ENCODE measurements at places on chromosomes 1 and 21.

DNA sequence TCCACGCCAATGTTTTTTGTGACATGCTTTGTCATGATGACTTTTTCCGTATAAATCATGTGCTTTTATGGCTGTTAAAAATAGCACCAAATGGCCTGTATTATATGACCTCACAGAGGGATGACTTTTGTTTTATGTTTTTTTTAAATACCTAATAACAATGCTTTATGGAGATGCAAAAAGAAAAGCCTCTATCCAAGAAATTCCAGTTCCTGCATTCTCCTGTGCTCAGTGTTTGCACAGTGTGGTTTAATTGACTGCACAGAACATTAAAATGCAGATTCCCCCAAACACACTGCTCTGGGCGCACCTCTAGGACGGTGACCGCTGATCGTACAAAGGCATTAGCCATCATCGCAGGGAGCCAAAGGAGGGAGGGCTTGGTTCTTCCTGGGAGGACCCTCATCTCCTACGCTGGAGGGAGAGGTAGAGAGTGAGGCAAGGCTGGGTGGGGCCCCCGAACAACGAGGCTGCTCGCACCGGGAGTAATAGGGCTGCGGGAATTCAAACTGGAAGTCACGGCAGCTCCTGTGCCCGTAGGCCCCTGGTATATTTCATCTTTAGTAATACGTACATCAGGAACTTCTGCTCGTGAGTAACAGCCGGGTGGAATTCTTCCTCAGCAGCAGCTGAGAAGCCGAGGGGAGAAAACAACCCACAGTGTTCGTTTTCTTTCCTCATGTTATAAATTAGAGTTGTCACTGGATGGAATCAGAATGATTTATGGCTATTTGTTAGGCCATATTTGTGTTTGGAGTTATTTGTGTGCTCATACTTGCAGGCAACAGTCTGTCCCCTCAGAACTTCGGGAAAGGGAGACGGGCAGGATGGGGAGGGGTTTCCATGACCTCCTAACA, 465.6 kb downstream of the CAMTA1 start:
- DNase-seq, result no peak

- no peak for DNase-seq
These were observed 8.3 kb upstream of the CSRP1 start for GRCh38 chr1:201515062-201515750.

- no peak for DNase-seq
These were observed 82.3 kb downstream of the ADSS2 start for GRCh38 chr1:244369256-244370057.

DNA sequence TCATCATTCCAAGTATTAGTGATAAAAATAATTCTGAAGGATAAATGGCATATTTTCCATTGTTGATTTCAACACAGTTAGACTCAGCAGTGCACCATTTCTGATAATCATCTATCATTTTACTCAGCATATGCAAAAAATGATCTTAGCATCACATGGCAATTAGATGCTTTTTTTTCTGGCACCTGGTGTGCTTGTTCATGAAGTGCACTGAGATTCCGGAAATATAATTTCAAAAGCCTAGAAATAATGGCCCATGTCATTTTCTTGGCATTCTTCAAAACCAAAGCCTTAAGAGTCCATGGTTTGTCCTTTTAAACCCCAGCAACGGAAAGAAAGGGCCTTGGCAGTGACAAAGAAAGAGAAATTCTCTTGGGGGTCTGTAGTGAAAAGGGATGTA, 278.8 kb downstream of the KIF26B start:
- DNase-seq, result no peak

GRCh38 chr1:154179946-154180687, 11.8 kb downstream of the TPM3 start:
- DNase-seq, result no peak

DNA sequence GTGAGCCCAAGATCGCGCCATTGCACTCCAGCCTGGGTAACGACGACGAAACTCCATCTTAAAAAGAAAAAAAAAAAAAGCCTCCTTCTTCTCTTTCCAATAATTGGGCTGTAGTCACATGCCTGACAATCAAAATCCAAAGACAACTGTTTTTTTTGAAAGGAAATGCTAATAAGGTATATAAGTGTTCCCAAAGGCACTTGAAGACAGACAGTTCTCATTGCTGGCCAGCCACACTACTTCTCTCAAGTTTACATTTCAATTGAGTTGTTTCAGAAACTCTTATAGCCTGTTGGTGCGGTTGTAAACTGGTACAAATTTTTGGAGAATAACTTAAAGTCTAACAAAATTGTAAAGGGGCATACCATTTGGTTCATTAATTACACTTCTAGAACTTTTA, 23.3 kb downstream of the GATAD2B start:
- no peak for DNase-seq

DNA sequence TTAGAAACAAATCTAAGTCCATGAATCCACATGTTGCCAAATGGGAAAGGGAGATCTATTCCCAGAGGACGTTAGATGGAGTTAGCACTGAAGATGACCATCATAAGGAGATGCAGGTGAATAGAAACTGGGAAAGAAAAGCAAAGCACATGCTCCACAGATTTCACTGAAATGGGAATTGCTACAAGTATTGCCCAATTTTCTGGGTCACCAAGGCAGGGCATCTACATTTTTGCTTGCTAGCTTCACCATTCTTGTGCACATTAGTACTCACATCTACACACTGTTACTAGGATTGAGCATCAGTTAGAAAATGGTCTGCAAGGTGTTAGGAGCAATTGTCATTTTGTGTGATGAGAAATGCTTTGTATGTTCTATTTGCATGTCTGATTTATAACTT, 99.1 kb downstream of the JAK1 start:
- DNase-seq, result no peak

- DNase-seq, result no peak
These were observed 38.3 kb downstream of the SKI start for GRCh38 chr1:2266301-2266975.

- no peak for DNase-seq
These were observed 57.1 kb downstream of the DDAH1 start for GRCh38 chr1:85407746-85408377.

DNA sequence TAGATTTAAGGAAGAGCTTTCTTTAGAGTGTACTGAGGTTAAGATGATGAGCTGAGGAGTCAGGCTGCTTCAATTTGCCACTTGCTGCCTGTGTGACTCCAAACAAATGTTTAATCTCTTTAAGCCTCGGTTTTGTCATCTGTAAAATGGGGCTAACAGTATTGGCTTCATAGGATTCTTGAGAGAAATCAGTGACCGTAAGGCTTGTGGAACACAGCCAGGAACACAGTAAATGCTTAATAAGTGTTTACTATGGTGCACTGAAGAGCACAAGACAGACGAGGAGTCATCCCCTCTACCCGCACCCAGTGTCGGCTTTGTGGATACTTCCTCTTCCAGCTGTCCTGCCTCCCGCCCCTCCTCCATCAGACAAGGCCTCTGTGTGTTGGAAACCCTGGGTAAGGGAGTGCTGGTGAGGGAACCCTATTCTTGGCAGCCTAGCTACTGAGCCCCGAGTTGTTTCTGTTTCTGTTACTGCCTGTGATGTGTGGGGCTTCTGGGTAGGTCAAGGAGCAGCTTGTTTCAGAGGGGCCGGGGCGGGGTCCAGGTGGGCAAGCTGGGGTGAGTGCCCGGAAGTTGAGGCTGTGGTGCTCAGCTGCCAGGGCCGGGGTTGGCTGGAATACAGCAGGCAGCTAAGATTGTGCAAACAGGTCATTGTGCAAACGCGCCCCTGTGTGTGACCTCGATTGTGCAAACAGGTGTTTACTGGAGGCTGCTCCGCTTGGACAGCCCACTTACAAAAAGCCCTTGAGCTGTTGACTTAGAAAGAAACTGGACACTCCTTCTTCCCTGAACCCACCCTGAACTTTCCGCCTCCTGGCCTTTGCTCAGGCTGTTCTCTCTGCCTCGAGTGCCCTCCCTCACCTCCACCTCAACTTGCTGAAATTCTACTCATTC, 4.0 kb upstream of the CSF3R start:
- no peak for DNase-seq

DNA sequence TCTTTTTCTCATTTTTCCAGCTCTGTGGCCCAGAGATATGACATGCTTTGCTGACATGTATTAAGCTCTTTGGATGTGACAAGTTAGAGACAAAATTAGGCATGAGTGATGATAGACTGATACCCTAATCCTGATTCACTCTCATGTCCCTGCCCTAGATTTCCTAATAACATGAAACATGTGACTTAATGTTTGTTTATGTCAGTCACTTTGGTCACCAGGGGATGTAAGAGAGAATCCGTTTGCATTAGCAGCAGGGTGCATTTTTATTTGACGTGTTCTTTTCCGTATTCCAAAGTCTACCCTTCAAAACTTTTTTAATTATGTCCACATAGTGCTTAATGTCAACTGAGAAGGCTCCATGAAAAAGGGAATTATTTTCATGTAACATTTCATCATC, 192.4 kb downstream of the HMCN1 start:
- DNase-seq, result no peak

GRCh38 chr1:177597393-177597792, 372.5 kb downstream of the SEC16B start:
- no peak for DNase-seq

DNA sequence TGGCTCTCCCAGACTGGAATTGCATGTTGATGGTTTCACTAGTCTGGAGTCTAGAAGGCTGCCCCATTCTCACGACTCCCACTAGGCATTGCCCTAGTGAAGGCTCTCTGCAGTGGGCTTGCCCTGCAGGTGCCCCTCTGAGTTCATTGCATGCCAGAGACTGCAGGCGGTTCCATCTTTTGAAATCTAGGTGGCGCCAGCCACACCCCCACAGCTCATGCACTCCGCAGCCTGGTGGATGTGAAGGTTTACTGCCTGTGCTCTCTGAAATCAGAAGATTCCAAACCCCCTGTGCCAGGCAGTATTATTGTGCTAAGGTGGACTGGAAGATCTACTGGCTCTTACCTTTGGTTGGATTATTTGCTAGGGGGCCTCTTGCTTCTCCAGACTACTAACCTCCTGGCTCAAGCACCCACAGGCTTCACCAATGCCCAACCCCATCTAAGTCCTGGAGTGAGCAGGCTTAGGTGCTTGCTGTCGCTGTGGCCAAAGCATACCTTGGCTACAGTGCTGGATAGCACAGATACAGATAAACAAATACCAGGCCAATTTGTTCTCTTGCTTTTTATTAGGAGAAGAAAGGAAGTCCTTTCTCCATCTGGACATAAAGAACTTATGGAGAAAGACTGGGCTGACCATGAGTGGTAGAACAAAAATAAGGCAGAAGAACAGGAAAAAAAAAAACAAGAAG, 83.5 kb upstream of the SIM2 start:
- no peak for DNase-seq

DNA sequence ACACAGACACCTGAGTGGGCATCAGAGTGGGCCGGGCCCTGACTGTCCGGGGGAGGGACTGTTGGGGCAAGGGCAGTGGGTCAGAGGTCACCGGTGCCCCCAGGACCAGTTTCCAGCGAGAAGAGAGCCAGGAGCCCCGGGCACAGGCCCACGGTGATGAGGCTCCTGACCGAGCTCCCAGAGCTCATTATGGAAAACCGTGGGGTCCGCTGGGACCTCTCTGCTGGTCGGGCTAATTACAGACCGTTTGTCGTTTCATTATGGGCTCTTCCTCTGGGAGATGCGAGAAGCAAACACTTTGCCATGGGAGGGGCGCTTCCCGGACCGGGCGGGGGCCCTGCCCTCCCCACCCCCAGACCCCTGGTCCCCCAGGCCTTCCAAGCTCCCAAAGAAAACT, 12.0 kb upstream of the TTLL10 start:
- no peak for DNase-seq

DNA sequence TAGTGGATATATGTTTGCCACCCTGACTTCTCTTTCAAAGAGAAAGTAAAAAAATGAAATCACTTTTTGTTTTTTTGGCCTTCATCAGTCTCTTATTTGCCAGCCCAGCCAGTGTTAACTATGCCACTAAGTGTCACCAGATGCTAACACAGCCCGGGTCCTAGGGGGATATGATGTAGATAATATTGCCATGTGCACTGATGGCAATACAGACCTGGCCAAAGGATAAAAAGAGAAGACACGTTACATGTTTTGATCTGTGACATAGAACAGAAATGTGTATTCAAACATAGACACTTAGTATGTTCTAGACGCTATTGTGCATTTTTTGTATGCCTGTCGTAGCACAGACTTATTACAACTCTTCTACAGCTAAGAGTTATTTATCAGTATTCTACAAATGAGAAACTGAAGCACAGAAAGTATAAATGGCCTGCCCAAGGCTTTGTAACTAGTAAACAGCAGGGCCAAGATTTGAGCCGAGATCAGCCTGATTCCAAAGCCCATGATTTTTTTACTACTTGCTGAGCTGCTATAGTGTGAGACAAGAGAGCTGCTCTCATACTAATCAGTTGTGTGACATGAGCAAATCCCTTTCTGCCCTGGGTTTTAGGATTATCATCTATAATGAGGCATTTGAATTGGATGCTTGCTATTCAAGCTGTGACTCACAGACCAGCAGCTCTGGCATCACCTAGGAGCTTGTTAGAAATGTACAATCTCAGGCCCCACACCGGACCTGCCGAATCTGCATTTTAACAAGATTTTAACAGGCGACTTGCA, 6.3 kb downstream of the LRRC53 start:
- DNase-seq, result no peak

DNA sequence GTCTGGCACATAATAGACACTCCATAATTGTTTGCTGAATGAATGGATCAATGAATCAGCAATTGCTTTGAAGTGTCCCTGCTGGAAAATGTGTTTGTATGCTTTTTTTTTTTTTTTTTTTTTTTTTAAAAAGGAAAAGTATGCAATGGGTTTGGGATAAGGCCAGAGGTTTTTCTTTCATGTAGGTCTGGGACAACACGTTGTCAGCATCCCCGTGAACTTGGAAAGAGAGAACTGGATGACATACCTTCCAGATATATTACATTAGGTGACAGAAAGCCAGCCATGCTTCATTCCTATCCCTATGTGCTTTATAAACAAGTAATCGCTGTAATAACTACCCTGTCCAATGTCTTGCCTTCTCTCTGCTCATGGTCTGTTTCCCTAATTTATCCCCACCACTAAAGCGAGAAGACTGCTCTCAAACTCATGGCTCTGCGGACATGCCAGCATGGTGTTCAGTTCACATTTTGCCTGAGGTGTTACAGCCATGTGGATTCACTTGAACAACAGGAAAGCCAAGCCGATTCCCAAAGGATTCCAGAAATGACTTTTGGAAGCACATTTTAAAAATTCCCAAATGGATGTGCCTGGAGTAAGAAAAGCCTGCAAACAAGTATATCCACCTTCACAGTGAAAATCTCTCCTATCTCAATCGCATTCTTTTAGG, 34.8 kb upstream of the GREM2 start:
- no peak for DNase-seq

DNA sequence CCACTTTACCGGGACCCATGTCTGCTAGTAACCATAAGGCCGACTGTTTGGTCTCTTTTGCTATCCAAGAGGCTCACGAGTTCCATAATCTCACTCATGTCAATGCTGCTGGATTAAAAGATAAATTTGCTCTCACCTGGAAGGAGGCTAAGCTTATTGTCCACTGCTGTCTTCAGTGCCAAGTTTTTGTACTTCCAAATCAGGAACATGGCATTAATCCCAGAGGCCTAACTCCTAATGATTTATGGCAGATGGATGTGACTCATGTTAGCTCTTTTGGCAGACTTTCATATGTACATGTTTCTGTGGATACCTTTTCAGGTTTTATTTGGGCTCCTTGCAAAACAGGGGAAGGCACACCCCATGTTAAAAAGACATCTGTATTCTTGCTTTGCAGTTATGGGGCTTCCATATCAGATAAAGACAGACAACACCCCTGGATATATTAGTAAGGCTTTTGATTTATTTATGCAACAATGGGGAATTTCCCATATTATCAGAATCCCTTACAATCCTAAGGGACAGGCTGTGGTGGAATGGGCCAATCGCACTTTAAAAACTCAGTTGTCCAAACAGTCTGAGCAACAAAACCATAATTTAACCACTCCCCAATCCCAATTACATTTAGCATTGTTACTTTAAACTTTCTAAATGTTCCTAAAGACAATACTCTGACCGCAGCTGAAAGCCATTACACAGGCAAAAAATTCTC, 162.7 kb downstream of the IER5 start:
- no peak for DNase-seq

Measured in T-cell (primary cell).